Pancreas (tissue), 10 donors: ENCODE measurements at places on chromosomes 4 and X.

DNA sequence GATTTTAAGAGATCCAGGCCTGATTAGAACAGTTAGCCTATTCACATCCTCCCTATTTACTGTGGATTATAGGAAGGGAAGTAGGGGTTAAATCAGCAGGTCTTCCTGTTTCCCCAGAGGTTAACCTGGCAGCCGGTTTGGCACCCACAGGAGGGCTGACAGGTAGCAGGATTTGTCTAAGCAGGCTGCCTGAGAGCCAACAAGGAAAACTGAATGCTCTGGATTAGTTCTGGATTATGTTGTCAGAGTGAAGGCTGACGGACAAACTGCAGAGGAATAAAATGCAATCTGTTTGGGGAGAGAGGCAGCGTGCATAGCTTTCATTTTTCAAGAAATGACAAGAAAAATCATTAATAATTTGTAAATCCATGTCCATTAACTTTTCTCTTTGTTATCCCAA is 397.1 kb upstream of the FAM241A start:
- DNase-seq, result no peak

GRCh38 chr4:155271557-155271956 is 63.1 kb downstream of the NPY2R start:
- DNase-seq, result no peak

GRCh38 chr4:81814987-81815541 is 343.4 kb upstream of the RASGEF1B start:
- DNase-seq, result no peak

GRCh38 chr4:176789955-176790354 is 2.8 kb downstream of the VEGFC start:
- no peak for DNase-seq

GRCh38 chrX:38106991-38107655 is 100.8 kb downstream of the SYTL5 start:
- DNase-seq, result no peak

DNA sequence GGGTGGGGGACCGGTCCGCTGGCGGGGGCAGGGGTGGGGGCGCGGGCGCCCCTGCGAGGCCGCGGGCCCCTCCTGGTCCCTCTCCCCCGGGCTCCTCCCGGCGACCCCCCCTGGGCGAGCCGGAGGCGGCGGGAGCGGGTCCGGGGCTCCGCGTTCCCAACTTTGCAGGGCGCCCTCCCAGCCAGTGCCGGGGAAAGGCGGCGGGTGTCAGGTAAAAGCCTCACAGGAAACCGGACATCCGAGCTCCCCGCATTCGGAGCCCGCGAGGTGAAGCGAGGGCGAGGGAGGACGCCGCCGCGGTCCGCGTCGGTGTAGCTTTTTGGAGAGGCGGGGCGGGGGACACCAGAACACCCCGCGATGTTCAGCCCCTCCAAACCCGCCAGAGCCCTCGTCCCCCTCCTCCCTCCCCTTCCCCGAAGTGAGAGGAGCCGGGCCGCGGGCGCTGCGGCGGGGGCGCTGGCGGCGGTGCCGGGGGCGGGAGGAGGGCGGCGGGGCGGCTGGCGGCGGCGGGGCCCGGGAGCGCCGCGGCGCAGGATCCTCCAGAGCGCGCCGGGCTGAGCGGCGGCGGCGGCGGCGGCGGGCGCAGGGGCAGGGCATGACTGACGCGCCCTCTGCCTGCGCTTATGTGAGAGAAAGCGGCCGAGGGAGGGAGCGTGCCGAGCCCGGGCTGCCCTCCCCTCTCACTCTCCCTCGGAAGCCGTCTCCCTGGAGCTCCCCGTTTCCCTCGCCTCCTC is at the start of gene VEGFC:
TSS of gene VEGFC (minus strand) at position 597 of the 734 bp plus-strand sequence. CDS start 611 bp downstream, outside the sequence.
- DNase-seq, result peak; percentile 22

DNA sequence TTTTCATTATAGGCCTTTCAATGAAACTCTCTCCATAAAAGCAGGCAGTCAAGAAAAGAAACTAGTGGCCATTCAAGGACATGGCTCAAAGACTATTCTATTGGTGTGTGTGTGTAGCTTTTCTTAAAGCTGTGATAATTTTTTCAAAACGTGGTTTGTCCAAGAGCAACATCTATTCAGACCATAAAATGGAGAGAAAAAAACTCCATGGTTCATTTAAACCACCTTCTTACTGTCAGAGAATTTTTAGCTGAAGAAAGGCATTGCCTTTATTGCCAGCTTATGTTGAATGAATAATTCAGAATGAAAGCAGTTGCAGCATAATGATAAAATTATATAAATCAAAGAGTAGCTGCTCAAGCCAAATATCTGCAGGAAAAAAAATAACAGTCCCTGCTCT is 325.5 kb downstream of the PCDH18 start:
- DNase-seq, result no peak

- DNase-seq, result no peak
Measured at GRCh38 chr4:184732126-184732525, 1.8 kb downstream of the CENPU start.

GRCh38 chr4:46952451-46952850 is 40.9 kb downstream of the GABRA4 start:
- no peak for DNase-seq

DNA sequence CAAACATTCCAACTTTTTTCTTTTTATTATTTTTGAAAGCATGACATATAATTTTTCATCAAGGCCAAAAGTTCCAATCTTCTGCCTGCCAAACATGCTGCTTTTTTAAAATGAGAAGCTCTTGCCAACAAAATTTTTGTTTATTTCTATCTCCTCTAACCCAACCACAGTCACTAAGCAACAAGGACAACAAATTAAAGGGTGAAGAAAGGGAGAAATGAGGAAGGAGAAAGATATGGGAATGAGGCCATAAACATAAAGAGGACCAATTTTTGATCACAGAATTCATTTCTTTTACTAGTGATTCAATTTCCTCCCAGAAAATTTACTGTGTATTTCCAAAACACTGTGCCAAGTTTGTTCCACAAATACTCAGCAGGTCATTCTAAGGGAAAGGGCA is 537.0 kb upstream of the DIAPH2 start:
- DNase-seq, result no peak

GRCh38 chr4:19074036-19074435 is 1052.5 kb upstream of the LCORL start:
- DNase-seq, result no peak

DNA sequence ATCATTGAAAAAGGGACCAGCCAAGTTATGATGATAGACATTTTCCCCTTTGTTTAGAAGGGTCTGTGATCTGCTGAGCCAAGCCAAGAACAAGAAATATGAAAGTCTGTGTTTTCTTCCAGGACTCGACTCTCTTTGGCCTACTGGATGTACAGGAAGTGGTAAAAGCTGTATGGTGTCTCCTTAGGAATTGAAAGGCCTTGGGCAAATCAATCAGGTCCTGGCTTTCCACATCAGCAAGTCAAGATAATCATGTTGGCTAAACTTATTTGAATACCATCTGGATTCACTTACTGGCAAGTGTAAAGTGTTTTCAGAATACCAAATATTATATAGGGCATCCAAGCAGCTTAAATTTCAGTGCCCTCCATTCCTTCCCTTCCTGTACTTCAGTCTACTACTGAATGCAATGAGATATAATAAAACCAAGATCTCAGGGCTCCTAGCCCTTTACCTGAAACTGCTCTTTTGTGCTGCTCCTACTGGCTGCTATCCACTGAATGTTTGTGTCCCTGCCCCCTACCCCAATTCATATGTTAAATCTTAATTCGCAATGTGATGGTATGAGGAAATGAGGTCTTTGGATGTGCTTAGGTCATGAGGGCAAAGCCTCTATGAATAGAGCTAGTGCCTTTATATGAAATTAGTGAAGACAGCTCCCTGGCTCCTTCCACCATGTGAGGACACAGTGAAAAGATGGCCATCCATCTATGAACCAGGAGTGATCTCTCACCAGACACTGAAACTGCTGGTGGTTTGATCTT is 578.0 kb downstream of the SPRY1 start:
- DNase-seq, result no peak

DNA sequence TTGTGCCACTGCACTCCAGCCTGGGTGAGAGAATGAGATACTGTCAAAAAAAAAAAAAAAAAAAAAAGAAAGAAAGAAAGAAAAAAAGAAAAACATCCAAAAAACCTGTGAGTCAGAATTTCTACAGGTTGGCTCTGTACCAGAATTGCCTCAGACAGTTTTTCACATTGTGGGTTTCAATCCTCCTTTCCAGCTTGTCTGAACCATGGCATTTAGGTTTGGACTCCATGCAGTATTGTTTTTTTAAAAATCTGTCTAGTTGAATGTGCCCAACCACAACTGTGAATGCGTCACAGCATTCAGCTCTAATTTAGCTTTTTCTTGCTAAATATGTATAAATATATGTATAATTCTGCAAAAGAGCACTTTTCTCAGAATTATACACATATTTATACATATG is 31.4 kb upstream of the ARSH start:
- no peak for DNase-seq

GRCh38 chr4:8050555-8051206 is 107.9 kb downstream of the ABLIM2 start:
- peak; percentile 53 for DNase-seq

DNA sequence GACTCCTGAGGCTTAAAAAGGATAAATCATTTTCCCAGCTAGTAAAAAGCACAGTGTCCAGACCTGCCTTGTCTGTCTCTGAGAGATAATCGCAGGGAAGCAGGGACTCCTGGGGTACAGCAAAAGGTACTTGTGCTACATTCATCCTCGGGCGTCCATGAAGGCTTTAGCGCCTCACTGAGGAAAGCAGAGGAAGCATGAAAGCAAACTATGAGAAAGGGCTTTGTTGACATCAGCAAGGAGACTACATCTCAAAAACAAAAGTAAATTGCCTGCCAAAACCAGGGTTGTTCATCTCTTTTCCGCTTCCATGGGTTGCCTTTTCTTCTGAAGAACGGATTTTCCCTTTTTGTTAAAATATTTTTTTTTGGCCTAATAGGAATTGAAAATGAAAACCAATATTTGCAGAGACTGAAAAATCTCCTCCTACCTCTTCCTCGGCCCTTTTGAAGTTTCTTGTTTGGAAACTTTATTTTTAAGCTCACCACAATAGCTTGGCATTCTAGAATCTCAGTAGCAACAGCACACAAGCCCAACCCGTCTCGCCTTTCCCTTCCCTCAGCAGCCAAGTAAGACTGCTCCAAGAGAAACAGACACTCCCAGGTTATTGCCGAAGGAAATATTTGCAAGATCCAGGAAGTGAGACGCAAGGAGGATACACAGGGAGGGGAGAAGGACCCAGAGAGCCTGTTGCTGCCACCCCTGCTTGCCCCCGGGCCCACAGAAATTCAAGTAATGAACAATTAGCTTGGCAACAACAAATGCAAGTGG is 148.3 kb upstream of the DGKK start:
- no peak for DNase-seq

DNA sequence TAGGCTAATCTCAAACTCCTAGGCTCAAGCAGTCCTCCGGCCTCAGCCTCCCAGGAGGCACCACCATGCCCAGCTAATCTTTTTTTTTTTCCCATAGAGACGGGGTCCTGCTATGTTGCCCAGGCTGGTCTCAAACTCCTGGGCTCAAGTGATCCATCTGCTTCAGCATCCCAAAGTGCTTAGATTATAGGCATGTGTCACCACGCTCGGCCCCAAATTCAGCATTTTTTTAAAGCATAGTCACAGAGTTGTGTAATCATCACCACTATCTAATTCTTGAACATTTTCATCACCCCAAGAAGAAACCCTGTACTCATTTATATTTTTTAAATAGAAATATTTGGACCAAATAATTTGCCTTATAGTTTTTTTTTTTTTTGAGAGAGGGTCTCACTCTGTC is 10.3 kb downstream of the CENPI start:
- no peak for DNase-seq

GRCh38 chrX:30876367-30876766 is 12.7 kb downstream of the TAB3 start:
- DNase-seq, result no peak

- DNase-seq, result no peak
Measured at GRCh38 chr4:39384563-39384962, 18.4 kb upstream of the RFC1 start.

GRCh38 chrX:142204522-142205433 is at the start of gene MAGEC2:
Gene MAGEC2, minus strand, starts transcription at chrX:142205290. Its CDS starts 1,303 bp downstream, at chrX:142203987.
- no peak for DNase-seq
